ENCODE measurements at places on chromosomes 11 and 22.

- DNase-seq, result no peak
These were observed 1.6 kb downstream of the SPTBN2 start for GRCh38 chr11:66727282-66728037.

- no peak for DNase-seq
These were observed 137.7 kb downstream of the ATG16L2 start for GRCh38 chr11:72951888-72952287.

DNA sequence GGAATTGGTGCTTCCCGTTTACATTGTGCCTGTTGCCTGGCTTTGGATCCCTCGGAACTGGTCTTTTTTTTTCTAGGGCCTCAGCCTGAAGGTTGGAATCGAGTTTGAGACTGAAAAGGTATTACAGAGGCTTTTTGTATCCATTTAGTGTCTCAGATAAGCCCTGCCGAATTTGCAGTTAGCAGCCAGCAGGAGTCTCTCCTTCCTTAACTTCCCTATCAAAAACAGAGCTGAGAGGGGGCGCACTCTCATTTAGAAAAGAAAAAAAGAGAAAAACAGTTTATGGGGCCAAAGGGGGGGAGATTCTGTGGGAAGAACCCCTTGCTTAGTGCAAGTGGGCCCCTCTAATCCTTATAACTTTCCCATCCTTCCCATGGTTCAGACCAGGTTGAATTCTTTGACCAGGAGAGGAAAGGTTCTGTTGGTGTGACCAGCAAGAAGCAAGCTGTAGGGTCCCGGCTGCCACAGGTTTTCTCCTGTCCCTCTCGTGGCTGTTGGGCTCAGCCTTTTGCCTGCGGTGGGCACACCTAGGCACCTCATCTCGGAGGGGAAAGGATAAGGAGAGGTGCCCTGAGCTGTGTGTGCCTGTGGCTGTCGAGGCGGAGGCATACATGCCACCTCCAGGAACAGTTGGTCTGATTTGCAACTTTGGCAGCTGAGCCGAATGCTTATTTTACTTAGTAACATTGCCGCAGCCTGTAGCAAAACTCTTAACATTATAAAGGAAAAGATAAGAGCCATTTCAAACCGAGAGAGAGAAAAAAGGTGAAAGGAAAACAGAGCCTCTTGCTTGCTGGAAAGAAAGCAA lies 565.0 kb upstream of the CNTN5 start:
- DNase-seq, result no peak

GRCh38 chr11:69684651-69685050 lies 9.5 kb upstream of the LTO1 start:
- DNase-seq, result no peak

DNA sequence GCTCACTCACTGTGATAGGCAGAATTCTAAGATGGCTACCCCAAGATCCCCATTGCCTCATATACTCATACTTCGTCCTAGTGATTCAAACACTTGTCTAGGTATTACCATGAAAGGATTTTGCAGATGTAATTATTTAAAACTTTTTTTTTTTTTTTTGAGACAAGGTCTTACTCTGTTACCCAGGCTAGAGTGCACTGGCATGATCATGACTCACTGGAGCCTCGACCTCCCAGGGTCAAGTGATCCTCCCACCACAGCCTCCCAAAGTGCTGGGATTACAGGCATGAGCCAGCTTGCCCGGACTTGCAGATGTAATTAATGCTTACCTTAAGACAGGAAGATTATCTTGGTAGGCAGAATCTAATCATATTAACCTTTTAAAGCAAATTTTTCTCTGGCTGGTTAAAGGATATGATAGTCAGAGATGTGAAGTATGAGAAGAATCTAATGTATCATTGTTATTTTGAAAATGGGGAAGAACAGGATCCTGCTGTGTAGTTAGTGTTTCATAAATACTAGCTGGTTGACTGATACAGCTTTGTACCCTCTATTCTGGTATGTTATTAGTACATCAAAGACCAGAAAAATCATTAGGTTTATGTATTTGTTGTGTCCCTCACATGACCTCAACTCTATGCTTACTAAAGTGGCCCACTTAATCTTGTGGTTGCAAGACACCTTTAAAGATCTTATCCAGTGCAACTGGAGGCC lies 35.5 kb downstream of the C2CD3 start:
- peak; percentile 75 for DNase-seq

GRCh38 chr11:41256041-41256440 lies 203.4 kb downstream of the LRRC4C start:
- no peak for DNase-seq

GRCh38 chr22:17815703-17816254 lies 41.5 kb upstream of the BID start:
- DNase-seq, result no peak

- peak; percentile 85 for DNase-seq
These were observed at the start of gene AMOTL1 for GRCh38 chr11:94767701-94768601. TSS of gene AMOTL1 (plus strand) at chr11:94768356. CDS start at chr11:94768512, 156 bp downstream.

DNA sequence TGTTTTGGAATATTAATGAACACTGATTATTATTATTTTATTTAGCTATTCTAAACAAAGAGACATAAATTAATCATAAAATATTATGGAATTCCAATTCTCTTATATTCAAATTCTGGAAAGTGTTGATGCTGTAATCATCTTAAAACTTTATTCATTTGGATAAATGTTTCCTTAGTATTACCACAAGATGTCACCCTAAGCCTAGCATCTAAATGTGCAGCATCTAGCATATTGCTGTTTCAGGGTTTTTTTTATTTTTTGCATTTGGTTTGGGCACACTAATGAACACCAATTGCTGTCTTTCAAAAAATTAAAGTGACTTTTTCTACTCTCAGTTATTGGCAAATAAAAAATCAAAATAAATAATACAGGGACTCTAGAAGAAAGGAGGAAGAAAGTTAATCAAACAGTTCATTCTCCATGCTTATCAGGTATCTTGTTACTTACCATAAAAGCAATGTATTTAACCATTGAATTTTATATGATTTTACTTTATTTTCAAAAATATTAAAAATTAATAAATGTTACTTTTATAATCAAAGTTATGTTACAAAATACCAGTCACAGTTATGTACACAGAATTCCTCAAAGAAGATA lies 31.8 kb downstream of the DLG2 start:
- DNase-seq, result peak; percentile 60

GRCh38 chr11:132770829-132771530 lies 761.3 kb downstream of the OPCML start:
- no peak for DNase-seq

- no peak for DNase-seq
These were observed 5.4 kb downstream of the SEC14L2 start for GRCh38 chr22:30402028-30402765.

- DNase-seq, result no peak
These were observed 106.4 kb downstream of the CASP12 start for GRCh38 chr11:104791896-104792295.

- DNase-seq, result peak; percentile 35
These were observed 889 bp upstream of the DMC1 start for GRCh38 chr22:38570779-38571364.

DNA sequence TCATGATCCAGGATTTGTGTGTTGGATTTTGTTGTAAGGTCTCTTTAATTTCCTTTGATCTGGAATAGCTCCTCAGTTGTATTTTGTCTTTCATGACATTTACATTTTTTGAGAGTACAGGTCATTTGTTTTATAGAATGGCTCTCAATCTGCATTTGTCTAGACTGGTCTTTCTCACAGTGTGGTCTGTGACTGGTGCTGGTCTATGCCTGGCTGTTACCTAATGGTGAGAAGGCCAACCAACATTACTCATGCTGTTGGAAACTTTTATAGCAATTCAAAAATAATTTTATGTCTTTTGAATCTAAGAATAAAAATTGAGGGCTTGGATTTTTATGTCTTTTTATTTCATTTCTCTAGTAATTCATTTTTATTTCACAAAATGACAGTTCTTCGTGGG lies 3.9 kb upstream of the NCR3LG1 start:
- no peak for DNase-seq

DNA sequence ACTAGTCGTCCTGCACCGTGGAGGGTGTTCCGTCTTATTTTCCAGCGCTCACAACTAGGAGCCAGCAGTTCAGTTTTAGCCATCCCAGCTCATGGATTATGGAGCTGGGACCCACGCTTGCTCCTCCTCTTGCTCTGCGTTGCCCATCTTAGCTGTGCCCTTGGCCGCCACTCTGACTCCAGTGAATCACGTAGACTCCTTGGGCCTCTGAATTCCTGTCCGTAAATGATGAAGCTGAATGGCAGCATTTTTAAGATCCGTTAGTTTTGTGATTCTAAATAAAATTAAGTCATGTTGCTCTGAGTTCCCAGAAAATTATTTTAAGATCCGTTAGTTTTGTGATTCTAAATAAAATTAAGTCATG lies 23.8 kb downstream of the BCR start:
- DNase-seq, result no peak

- DNase-seq, result peak; percentile 90
These were observed 698 bp upstream of the ANAPC15 start for GRCh38 chr11:72112978-72113808.

- peak; percentile 55 for DNase-seq
These were observed 27.8 kb downstream of the RELT start for GRCh38 chr11:73404048-73404447.

GRCh38 chr11:64523456-64524157 lies 67.4 kb upstream of the SLC22A12 start:
- DNase-seq, result no peak

DNA sequence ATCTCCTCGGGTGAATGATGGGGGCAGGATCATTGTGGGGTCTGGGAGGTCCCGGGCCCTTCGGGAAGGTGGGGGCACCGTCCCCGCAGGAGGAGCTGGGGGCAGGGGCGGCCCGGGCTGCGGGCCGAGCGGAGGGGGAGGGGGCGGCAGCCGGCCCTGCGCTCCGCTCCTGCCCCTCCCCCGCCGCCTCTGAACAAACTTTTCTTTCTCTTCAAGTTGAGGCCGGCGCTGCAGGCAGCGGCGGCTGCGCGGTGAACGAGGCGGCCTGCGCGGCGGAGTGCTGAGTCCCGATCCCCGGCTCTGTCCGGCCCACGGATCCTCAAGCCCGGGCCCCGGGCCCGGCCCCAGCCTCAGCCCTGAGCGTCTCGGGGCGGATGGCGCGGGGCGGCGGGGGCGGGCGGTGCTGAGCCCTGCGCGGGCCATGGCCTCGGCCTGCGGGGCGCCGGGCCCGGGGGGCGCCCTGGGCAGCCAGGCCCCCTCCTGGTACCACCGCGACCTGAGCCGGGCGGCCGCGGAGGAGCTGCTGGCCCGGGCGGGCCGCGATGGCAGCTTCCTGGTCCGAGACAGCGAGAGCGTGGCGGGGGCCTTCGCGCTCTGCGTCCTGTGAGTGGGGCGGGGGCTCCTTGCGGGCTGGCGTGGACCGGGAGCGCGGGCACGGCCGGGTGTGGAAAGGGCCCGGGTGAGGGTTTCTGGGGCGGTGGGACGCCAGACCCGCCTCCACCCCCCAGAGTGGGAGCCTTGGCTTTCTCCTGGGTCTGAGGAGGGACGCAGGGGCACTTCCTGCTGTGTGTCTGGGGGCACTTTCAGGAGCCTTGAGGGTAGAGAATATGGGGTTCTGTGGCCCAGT lies at the start of gene INPPL1:
Gene INPPL1, plus strand, starts transcription at position 204 of the 847 bp plus-strand sequence. Its CDS starts 218 bp downstream, at position 422.
- DNase-seq, result peak; percentile 32

DNA sequence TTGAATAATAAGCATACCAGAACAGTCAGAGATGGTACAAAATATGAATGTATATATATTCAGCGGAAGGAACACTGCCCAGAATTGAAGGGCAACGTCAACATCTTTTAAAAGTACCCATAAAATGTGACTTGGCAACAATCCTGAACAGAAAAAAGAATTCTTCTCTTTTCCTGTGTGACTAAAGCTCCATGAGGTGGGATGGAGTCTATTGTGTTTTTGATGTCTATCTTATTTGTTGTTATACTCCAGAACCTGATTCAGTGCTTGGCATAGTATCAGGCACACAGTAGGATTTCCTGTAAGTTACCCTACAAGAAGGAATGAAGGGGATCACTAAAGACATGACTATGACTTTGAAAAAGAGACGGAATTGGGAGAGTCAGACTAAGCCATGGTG lies 10.3 kb downstream of the LDLRAD3 start:
- DNase-seq, result no peak

DNA sequence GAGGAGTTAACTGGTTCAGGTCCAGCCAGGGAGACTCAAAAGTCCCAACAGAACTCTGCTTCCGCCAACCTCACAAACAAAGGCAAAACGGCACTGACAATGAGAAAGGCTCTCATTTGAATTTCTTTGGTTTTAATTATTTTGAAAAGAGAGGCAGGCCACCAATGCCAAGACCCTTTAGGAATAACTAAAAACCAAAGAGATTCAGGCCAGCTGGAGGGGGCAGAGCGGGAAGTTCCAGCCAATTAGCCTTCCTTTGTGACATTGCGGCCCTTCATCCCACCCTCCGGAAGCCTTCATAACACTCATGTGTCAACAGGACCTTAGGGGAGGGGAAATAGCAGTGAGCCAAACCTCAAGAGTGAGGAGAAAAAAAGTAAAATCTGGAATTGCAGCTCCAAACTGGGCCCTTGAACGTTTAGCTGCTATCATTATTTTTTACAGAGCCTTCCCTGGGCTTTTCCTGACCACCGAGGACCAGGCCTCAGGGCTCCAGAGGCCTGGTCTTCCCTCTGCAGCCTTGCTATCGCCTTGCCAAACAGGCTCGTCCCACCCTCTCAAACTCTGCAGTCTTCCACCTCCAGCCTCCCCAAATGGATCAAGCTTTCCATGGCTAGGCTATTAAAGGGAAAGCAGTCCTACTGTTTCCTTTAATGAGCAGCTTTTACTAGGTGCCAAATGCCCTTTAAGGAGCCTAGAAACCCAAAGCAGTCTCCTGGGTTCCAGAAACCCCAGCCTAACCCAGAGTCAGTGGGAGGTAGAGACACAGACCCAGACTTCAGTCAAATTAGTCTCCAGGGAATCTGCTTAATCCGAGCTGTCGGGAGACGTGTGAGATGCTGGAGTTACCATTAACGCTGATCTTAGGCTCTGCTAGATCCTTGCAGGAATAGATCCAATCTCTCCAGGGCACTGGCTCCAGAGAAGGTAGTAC lies 114.2 kb downstream of the CCDC34 start:
- DNase-seq, result no peak

DNA sequence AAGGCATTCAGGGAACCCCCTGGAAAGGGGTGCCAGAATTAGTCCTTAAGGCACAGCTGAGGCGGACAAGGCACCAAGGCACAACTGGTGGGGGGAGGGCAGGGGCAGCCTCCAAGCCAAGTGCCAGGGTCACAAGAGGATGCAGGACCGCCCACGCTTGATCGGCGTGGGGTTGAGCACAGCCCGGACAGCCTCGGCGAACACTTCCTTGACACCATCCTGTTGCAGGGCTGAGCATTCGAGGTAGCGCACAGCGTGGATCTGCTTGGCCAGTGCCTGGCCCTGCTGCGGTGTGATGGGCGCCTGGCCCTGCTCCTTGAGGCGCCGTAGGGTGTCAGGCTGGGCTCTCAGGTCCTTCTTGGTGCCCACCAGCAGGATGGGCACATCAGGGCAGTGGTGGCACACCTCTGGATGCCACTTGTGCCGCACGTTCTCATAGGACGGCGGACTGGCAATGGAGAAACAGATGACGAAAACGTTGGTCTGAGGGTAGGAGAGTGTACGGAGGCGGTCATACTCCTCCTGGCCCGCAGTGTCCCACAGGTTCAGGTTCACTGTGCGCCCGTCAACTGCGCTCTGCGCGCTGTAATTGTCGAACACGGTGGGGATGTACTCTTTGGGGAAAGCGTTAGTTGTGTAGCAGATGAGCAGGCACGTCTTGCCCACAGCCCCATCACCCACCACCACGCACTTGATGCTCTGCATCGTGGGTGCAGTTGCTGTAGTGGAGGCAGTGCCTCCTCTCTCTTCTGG lies 13.1 kb downstream of the RHOG start:
- DNase-seq, result no peak

GRCh38 chr11:15091625-15092024 lies 18.2 kb downstream of the CALCB start:
- no peak for DNase-seq

Measured in HCEC 1CT (cell line).